ENCODE measurements at places on chromosomes 5 and 9. TPM values are rescaled to one million over a fixed set of nuclear protein-coding genes. Genes with fewer than 3 reads are reported as not detected.

DNA sequence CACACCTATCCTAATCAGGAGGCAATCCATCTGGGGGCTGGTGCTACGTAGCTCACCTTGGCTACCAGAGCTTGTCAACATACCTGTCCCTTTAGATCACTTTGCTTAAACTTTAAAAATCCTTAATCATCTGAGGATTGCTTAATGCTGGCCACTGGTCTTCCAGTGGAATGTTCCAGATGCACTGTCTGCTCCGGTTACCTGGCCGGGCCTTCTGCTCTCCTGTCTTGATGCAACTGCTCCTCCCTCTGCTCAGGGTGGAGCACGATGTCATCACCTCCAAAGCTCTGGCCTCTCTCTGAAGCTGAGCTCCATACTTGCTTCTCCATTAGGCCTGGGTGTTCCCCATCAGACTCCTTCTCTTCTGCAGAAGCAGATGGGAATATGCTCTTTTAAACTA lies 106.5 kb upstream of the OTULINL start:
- no peak for DNase-seq

DNA sequence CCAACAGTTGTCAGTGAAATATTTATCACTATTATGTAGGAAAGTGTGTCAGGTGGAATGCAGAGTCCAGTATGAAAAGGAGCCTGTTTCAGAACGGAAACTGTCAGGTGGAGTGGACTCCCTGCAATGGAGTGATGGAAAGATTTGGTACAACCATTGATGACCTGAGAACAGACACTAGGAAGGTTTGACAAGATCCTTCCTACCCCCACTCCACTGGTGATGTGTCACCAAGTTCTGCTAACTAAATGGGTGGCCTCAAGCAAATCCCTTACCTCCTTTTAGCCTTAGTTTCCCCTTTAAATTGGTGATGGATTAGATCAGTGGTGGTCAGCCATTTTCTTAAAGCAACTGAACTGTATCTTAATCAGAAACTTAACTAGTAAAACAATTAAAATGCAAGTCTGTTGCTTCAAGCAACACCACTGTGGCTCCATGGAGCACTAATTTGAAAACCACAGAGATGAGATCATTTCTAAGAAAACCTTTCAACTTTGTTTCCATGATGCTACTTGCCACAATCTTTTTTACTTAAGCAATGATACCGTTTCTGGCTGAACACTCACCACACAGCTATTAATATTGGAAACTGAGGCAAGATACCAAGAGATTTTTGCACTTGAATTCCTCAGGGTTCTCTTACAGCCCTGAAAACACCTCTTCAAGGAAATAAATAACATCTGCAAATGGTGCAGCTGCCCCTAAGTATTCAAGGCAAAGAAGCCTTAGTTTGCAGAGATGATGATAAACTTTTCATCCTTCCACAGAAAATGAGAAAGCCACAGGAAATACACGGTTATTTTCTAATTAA lies 140.6 kb downstream of the ERCC6L2 start:
- no peak for DNase-seq

Gene S100Z
- total RNA-seq = 0.50 TPM

Gene LHX3
- total RNA-seq = not detected

Gene SPATA31A7
- total RNA-seq = not detected

Gene GABRP
- total RNA-seq = not detected

GRCh38 chr9:131049829-131050715 lies 41.1 kb downstream of the LAMC3 start:
- no peak for DNase-seq

Gene CRHBP
- 64.1 TPM for total RNA-seq

Measured in adrenal gland (tissue), 19 donors.